ENCODE measurements at places on chromosomes 11 and 22. TPM values are rescaled to one million over a fixed set of nuclear protein-coding genes. Genes with fewer than 3 reads are reported as not detected.

- no peak for DNase-seq
Observed at GRCh38 chr11:98703779-98704556, 316.8 kb upstream of the CNTN5 start.

Gene SOX6
- 0.56 TPM for total RNA-seq

Gene LARGE2
- 3.1 TPM for total RNA-seq

DNA sequence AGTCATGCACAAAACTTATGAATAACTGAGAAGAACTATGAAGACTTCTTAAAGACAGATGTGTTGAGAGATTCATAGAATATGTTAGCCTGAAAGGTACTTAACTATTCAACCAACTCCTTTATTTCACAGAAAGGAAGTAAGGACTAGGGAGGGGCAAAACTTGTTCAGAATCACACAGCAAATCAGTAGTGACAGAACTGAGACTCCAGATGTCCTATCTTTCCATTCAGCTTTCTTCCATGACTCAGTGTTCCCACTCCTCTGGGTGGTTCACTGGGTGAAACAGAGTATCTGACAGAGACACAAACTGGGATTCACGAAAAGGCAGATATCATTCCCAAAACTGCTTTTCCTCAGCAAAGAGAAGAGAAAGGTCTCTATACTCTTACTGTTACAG is 1053.3 kb downstream of the DLG2 start:
- DNase-seq, result no peak

GRCh38 chr22:39706376-39707140 is 136.0 kb downstream of the CACNA1I start:
- no peak for DNase-seq

GRCh38 chr11:66336234-66337102 is at the start of gene RIN1:
RIN1 (minus strand) TSS chr11:66336434; CDS start chr11:66336402, 32 bp downstream.
- no peak for DNase-seq

GRCh38 chr11:87456499-87456898 is 418.8 kb downstream of the TMEM135 start:
- DNase-seq, result no peak

Measured in thoracic aorta (tissue), 2 donors.